ENCODE measurements at places on chromosomes 12 and 14. TPM values are rescaled to one million over a fixed set of nuclear protein-coding genes. Genes with fewer than 3 reads are reported as not detected.

The CLEC1B gene
- total RNA-seq = not detected

The ASCL1 gene
- not detected for total RNA-seq

The CD27 gene
- not detected for total RNA-seq

The YAF2 gene
- total RNA-seq = 11.7 TPM

The NR2C1 gene
- 17.1 TPM for total RNA-seq

The CLBA1 gene
- total RNA-seq = 3.2 TPM

DNA sequence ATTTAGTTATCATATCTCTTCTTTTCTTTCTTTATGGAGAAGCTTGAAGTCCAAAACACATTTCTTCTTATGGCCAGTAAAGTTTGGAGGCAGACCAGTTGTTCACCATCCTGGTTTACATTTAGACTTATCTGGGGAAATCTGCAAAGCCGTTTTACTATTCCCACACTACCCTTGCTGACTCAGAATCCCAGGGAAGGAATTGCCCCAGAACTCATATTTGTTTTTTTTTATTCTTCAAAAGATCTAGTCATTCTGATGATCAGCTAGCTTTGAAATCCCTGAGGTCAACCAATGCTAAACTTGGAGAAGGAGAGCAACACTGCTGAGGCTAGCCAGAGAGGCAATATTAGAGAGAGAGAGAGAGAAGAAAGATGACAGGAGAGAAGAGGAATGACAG is 12.3 kb upstream of the LMO3 start:
- no peak for DNase-seq

- no peak for DNase-seq
Observed at GRCh38 chr12:234891-235415, 21.0 kb upstream of the SLC6A12 start.

DNA sequence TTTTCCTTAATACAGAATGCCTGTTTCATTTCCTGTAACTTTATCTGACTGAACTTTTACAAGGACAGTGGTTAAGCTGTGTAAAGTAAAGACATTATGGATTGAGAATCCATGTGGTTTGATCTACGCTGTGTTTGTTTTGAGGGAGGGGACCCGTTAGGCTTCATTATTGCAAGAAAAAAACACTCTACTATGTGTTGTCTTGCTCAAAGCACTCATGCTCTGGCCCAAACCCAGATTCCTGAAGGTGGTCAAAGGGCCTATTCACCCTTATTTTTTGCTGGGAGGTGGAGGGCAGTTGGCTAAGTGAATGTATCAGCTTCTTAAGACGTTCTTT is 11.9 kb downstream of the RNF10 start:
- DNase-seq = no peak

DNA sequence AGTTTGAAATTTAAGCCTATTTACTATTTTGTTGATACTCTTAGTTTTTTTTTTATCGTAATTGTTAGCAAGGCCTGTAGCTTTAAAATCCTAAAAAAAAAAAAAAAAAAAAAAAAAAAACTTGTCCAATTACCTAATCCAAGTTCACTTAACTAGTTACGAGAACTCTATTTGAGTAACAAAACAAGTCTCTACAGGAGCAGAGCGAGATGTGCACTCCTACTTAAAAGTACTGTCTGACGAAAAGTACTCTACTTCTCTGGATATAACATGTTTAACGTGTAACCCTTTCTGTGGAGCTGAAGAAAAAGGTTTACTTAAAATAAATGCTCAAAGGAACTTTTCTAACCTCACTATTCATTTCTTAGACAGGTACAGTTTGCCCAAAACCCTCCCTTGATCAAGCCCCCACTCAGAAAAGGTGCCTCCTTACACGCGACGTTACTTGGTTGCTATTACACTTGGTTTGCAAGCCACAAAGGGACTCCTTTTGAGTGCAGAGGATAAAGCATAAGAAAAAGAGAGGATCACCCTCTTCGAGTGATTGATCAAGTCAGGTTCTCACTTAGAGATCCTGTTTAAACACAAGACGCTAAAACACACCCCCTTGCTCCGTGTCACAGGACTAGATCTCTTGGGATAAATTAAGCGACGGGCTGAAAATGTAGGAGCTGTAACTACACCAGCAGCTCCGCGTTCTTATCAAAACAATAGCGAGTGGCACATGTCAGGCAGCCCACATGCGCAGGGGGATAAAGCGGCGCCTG is 2.2 kb downstream of the BAZ1A start:
- peak; percentile 41 for DNase-seq

DNA sequence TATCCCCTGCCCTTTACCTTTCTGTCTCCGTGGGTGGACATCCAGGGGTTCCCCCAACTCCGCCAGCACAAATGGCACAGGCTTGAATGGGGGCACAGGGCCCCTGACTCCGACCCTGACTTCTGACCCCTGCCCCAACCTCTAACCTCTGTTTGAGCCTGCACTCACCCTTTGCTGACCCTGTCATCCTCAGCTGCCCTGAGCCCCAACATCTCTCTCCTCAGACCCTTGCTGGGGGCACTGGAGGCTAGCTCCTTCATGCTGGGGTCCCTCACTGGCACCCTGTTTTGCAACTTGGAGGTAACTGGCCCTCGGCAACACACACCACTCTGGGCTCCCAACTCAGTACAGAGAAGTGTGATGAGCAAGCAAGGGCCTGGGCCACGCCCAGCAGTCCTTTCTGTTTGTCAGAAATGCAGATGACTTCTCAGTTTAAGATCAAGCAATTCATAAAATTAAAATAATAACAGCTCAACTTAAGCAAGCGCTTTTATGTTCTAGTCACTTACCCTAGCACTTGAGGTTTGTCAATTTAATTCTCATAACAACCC is 2.1 kb downstream of the IFI27 start:
- peak; percentile 29 for DNase-seq

DNA sequence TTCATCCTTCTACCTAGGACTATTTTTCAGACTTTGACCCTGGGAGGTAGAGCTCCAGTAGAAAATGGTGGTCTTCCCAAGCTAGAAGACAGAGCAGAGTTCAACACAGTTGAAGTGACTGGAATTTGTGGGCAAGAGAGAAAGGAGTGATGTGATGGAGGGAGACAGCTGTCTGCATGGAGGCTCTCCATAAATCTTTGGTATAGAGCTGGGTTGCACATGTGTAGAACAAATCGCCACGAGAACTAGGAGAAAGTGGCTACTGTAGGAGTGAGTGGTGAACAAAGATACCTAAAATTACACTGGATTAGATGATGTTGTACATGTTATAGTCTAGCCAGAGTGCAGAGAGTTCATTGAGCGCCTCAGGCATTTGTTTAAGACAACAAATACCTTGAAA is 14.5 kb downstream of the GPR135 start:
- no peak for DNase-seq

DNA sequence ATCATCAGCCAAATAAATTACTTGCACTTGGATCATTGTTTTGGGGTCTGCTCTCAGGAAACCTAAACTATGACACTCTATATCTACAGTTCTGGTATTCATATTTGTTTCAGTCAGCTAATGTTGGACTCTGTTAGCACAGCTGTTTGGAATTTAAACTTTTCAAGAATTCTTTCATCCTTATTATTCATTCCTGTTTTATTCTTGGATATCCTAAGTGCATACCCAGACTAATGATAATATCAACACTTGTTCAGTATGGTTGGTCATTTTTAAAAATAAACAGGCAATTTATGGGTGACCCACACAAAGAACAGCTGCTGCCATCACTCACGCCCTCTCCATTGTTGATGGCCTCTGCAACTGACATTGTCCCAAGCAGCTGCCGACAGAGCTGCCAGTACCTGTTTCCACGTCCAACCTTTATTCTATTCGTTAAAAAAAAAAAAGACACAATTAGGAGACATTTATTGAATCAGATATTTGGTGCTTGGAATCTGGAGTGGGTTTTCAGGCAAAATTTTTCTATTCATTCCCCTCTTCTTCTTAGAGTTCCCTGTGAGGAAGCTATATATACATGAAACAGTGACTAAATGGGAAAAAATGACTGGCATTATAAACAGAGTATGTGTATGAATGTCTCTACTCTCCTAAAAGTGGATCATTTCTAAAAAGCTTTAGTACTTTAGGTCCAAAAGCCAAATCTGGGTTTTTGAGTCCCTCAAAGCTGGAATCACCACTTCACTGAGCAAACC is 252.1 kb upstream of the NAV3 start:
- DNase-seq = no peak

DNA sequence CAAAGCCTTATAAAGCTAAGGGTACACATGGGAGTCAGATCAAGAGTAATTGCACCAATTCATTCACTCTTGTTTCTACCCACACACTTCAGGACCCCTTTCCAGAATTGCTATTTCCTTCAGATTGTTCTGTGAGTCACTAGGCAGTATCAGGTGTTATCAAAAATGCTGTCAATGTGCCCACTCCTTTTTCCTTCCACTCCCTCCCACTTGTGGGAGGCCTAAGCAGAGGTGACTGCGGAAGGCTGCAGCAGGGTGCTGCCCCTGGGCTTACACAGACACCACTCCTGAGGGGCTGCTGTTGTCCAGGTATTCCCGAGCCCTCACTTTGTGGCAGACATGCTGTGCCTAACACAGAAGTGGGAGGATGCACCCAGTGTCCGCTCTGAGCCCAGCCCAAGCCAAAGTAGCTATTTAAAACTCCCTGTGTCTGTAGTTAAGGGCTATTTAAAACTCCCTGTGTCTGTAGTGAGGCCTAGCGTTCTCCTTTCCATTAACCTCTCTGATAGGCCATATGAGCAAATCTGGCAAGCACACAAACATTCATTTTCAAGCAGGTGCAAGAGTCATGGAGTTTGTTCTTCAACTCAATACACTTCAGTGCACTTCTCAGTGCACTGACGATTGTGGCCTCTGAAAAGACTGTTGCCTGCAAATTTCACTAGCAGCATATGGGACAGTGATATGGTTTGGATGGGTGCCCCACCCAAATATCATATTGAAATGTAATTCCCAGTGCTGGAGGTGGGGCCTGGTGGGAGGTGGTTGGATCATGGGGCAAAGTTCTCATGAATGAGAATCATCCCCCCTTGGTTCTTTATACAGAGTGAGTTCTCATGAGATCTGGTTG is 117.8 kb downstream of the PHLDA1 start:
- no peak for DNase-seq

DNA sequence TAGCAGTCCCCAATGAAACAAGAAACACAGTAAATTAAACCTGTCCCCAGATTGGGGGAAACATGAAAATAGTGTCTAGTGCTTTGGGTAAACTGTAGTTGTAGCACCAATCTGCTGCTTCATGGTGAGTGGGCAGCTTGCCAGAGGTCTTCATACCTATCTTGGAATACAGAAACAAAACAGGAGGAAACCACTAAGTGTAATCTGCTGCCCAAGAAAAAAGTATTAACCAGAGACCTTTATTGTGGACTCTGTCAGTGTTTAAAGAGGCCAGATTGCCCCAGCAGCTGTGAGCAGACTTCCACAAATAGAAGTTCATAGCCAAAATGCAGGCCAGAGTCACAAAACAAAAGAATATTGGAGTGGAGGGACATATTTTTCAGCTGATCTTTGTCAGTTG is 2.3 kb downstream of the ISCU start:
- no peak for DNase-seq

- DNase-seq = no peak
Observed at GRCh38 chr14:90675399-90675798, 140.8 kb downstream of the TTC7B start.

GRCh38 chr12:121499929-121500793 is 80.7 kb downstream of the KDM2B start:
- DNase-seq = peak; percentile 77

DNA sequence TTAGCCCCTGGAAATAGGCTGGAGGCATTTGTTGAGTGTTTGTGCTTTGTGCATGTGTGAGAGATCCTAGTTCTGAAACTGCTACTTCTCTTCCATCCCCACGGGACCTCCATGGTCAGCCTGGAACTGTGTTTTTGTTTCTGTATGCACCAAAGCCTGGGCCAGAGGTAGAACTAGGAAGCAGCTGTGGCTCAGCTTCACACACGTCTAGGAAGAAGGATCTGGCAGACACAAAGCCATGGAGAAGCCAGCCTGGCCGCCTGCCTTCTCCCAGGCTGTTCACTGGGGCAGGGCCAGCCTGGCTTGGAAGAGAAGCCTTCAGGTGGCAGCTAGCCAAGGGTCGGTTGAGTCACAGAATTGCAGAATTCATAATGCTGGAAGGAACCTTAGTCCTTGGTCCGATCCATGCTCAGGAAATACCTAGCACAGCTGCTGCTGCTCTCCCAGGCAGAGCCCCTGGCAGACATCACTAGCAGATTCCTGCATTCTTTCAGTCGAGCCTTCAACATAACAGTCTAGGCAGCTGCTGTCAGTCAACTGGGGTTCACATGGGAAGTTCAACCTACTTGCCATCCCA is 27.0 kb downstream of the RIN3 start:
- DNase-seq = peak; percentile 88

DNA sequence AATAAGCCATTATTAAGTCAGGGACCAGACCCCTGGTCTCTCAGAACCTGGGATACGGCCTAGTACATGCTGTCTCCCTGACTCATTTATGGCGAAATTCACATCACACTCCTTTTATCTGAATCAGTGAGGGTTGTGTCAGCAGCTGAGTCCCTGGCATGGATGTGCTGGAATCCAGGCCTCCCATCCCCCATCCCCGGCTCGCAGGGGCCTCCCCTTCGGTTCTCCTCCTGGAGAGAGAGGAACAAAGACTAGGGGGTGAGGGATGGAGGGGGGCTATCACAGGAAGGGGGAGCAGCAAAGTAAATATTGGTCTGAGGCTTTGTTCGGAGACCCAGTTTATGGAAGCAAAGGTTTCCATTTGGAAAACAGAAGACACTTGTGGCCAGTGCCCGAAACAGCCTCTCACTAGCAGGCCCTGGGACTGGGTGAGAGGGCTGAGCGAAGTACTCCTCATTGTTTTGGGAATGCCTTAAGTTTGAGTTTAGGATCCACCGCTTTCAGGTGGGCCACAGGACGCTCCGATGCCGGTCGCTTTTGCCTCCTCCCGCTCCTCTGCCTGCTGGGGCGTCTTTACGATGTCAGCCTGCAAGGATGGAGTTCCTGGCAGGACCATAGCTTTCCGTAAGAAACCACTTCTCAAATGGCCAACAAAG is 145.0 kb downstream of the PRKCH start:
- DNase-seq = peak; percentile 52

DNA sequence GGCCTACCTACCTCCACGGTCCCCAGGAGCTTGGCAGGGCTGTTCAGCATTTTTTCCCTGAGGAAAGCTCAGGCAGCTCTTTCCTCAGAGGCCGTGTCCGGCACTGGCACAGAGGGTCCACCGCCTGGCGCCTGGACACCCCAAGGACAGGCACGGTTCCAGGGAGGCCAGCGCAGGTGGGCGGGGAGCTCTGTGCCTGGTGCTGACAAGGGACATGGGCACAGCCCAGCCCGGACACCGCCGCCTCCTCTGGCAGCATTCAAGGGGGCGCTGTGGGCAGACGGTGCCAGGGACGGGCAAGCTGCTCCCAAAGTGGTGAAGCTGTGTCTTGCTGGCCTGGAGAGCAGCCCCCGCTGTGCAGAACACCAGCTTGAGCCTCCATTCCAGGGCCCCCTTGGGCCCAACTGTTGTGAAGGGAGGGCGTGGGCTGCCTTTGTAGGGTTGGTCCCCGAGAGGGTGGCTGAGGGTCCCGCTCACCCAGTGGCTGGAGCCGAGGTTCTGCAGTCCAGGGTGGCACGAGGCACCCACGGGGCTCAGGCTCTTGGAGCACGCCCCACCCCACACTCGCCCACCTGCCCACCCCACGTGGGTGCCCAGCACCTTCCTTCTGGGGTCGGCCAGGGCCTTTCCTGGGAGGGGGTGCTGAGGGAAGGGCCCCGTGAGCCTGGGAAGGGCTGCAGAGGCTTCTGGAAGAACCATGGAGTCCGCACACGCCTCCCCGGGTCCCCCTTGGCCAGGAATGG is 29.3 kb upstream of the TEX22 start:
- DNase-seq = no peak

GRCh38 chr12:47775100-47775911 is 2.3 kb downstream of the SLC48A1 start:
- DNase-seq = no peak

- DNase-seq = no peak
Observed at GRCh38 chr12:68905733-68906132, 27.2 kb downstream of the CPM start.
